Large intestine (tissue), 12 donors: ENCODE measurements at places on chromosomes 1 and 21. TPM values are rescaled to one million over a fixed set of nuclear protein-coding genes. Genes with fewer than 3 reads are reported as not detected.

The SLC9C2 gene
- polyA plus RNA-seq, result 0.06 TPM

The MDM4 gene
- 40.1 TPM for polyA plus RNA-seq

GRCh38 chr1:22677931-22678896, 25.2 kb downstream of the C1QB start:
- H3K27ac ChIP-seq, result peak overlapping the region; percentile 58
- no peaks in the 10 kb centered on the region for H3K27me3 ChIP-seq
- peaks cover 28% of the 10 kb centered on the region for H3K4me1 ChIP-seq
- DNase-seq, result no peak
- H3K4me3 ChIP-seq, result no peak overlapping the region

GRCh38 chr1:203075236-203076030, 10.4 kb downstream of the MYOG start:
- peaks cover 58% of the 10 kb centered on the region for H3K27me3 ChIP-seq
- H3K4me3 ChIP-seq, result peak overlapping the region; percentile 13
- no peaks in the 10 kb centered on the region for H3K4me1 ChIP-seq
- DNase-seq, result peak; percentile 16
- no peak overlapping the region for H3K27ac ChIP-seq

DNA sequence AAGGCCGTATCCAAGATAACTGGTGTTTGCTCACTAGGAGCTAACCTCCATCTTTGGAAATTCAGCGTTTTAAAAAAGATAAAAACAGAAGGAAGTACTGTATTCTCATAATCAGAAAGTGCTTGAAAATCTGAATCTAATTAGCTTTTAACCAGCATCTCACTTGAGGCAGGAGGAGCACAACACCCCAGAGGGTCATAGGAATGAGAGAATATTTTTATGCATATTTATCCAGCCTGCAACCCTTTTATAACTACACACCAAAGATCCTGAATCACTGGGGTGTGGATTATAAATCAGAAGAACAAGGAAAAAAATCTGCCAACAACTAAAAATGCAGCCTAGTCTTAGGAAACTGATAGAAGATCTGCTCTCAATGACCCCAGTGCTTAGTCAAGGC, 68.0 kb upstream of the PTCH2 start:
- H3K36me3 ChIP-seq, result no peaks in the 10 kb centered on the region
- H3K27ac ChIP-seq, result no peak overlapping the region
- H3K4me3 ChIP-seq, result no peak overlapping the region
- H3K4me1 ChIP-seq, result no peaks in the 10 kb centered on the region
- no peak for DNase-seq
- no peaks in the 10 kb centered on the region for H3K27me3 ChIP-seq

- no peak overlapping the region for H3K27ac ChIP-seq
- DNase-seq, result no peak
- H3K27me3 ChIP-seq, result no peaks in the 10 kb centered on the region
- H3K36me3 ChIP-seq, result peaks cover 6% of the 10 kb centered on the region
- H3K4me1 ChIP-seq, result no peaks in the 10 kb centered on the region
- H3K4me3 ChIP-seq, result no peak overlapping the region
Measured at GRCh38 chr1:54694771-54695170, 20.9 kb upstream of the TTC4 start.

GRCh38 chr1:79044974-79045650, 38.6 kb upstream of the ADGRL4 start:
- H3K36me3 ChIP-seq, result no peaks in the 10 kb centered on the region
- no peak overlapping the region for H3K4me3 ChIP-seq
- H3K27ac ChIP-seq, result no peak overlapping the region
- H3K4me1 ChIP-seq, result no peaks in the 10 kb centered on the region
- H3K27me3 ChIP-seq, result no peaks in the 10 kb centered on the region
- DNase-seq, result no peak

- H3K4me3 ChIP-seq, result peak overlapping the region; percentile 35
- peaks cover 7% of the 10 kb centered on the region for H3K4me1 ChIP-seq
- peaks cover 14% of the 10 kb centered on the region for H3K27me3 ChIP-seq
- no peaks in the 10 kb centered on the region for H3K36me3 ChIP-seq
Measured at GRCh38 chr1:1116701-1117468, 996 bp upstream of the C1orf159 start.

DNA sequence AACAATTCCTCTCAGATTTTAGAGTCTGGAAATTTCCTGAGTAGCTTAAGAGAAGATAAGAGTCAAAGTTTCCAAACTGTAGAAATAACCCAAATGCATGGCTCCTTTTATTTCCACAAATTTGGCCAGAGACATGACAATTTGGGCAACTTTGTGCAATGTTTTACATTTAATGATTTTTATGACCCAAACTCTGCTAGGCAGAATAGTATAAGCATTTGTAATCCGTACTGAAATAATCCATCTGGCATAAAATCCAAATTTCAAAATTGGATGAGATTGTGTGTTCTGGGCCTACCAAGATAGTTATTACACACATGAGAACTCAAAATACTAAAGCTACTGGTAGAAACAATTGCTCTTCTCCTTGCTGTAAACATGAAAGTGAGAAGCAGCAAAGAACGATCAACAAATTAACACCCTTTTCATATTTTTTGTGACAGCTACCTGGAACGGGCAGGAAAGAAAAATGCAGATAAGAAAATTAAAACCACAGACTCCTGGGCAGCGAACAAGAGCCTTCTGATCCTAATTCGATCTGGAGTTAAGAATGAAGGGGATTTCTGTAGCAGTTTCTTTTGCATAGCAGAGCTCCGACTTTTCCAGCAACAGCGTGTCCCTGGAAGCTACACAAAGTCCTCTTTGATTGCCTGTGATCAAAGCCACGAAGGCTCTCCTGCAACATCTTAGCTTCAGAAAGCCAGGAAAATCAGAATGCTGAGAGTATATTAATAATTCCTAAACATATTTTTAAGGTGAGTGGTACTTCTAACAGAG, 191.2 kb downstream of the GRIK1 start:
- no peaks in the 10 kb centered on the region for H3K4me1 ChIP-seq
- H3K36me3 ChIP-seq, result no peaks in the 10 kb centered on the region
- no peak for DNase-seq
- no peak overlapping the region for H3K27ac ChIP-seq

- H3K27me3 ChIP-seq, result no peaks in the 10 kb centered on the region
- H3K4me3 ChIP-seq, result no peak overlapping the region
- no peak for DNase-seq
- H3K27ac ChIP-seq, result peak overlapping the region; percentile 58
- peaks cover 69% of the 10 kb centered on the region for H3K4me1 ChIP-seq
- H3K36me3 ChIP-seq, result peaks cover 8% of the 10 kb centered on the region
Measured at GRCh38 chr1:204147406-204148383, 4.1 kb downstream of the ETNK2 start.

DNA sequence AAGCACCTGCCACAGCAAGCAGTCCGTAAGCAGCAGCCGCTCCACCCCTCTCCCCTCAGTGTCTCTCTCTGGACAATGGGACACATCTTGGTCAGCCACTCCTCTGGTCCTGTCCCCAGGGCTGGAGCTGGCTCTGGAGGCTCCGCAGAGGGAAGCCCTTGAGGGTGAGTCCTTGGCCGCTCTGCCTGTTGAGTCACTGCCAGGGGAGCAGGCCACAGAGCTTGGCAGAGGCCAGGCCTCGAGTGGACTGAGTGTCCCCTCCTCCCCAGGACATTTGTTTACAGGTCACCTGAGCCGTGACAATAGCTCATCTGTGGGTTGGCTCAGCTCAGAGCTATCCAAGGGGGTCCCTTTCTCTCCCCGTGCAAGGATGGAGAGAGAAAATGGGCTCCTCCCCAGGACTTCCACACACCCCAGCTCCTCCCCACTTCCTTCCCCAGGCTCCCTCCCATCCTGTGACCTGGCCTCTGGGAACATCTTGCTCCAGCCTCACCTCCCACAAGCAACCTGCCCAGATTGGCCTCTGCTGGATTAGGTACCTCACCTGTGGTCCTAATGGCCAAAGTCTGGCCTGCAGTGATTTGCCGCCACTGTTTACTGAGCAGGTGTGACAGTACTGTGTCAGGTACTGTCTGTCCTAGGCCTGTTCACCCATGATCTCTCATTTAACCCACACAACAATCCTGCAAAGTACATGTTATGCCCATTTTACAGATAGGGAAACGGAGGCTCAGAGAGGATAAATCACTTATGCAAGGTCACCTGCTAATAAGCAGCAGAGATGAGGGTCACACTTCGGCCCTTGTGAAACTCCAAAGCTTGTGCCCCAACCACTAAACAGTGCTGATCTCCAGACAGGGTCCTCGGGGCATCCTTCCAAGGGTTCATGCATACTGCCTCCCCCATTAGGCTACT, 4.8 kb downstream of the FAM131C start:
- H3K4me1 ChIP-seq, result peaks cover 45% of the 10 kb centered on the region
- H3K4me3 ChIP-seq, result no peak overlapping the region
- H3K27me3 ChIP-seq, result peaks cover 2% of the 10 kb centered on the region
- no peaks in the 10 kb centered on the region for H3K36me3 ChIP-seq
- no peak for DNase-seq
- no peak overlapping the region for H3K27ac ChIP-seq

DNA sequence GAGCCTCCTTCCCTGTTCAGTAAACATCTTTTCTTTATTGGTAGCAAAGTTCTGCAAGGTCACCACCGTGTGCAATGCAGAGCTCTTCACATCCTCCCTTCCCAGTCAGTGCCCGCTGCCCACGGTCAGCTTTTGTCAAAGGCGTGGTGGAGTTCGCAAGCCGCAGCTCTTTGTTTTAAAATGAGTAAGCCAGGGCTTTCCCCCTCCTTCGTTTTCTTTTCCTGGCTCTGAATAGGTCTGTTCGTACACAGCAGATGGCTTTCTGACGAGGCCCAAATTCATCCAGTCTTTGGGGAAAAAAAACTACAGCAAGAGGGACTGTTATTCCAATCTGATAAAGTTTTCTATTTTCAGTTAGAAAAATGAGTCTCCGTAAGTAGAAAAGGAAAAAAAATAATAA, 153.2 kb downstream of the LRIG2 start:
- DNase-seq, result no peak
- H3K4me1 ChIP-seq, result peaks cover 6% of the 10 kb centered on the region
- no peak overlapping the region for H3K27ac ChIP-seq
- no peaks in the 10 kb centered on the region for H3K36me3 ChIP-seq
